ENCODE measurements at places on chromosomes 7 and 10. TPM values are rescaled to one million over a fixed set of nuclear protein-coding genes. Genes with fewer than 3 reads are reported as not detected.

GCK gene
- 0.75 TPM for total RNA-seq

PNLIP gene
- total RNA-seq, result not detected

- no peak for DNase-seq
Observed at GRCh38 chr10:20984662-20985061, 87.6 kb upstream of the NEBL start.

DNA sequence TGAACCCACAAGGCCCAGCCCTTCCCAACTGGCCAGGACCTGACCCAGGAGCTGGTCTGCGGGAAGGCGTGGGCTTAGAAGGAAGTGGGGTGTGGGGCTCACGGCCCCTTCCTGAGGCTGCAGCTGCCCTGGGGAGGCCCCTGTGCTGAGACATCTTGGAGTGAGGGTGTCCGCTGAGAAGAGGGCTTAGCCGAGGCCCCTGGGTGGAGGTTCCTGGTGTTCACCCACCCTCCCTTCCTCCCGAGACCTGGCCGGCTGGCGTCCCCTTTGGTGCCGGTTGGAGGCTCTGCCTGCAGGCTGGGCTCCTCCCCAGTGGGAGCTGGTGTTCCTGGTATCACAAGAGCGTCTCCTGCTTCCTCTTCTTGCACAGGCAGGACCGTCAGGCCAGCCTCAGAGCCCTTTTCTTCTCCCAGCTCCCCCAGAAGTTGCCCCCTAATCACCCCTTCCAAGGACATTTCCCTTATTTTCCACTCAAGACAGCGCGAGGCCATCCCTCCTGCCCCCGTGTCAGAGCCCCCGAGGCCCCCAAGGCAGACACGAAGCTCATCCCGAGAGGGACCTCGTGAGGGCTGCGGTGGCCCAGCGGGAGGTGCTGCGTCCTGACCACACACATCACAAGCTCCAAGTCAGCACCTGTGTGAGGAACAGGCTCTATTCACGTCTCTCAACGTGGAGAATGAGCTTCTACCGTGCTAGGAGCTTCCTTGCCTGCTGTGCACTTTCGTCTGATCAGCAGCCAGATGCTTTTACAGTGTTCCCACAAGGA lies 25.1 kb upstream of the FAM20C start:
- no peak for DNase-seq

CTTNBP2 gene
- total RNA-seq, result 5.3 TPM

DNA sequence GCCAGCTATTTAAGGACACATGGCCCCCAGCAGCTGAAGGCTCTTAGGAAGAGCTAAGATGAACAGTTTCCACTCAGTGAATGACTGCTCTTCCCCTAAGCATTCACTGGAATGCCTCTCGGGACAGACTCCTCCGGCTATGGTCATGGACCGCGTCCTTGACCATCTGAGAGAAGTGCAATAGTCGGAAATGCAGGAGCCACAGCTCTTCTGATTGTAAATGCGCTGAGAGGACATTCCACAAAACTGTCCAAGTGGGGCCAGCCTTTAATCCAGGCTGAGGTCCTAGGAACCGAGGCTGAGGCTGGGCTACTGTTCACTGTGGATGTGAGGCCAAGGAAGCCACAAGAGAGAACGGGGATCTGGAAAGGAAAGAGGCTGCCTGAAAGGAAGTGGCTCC lies 162.0 kb upstream of the TMEM72 start:
- no peak for DNase-seq

DNA sequence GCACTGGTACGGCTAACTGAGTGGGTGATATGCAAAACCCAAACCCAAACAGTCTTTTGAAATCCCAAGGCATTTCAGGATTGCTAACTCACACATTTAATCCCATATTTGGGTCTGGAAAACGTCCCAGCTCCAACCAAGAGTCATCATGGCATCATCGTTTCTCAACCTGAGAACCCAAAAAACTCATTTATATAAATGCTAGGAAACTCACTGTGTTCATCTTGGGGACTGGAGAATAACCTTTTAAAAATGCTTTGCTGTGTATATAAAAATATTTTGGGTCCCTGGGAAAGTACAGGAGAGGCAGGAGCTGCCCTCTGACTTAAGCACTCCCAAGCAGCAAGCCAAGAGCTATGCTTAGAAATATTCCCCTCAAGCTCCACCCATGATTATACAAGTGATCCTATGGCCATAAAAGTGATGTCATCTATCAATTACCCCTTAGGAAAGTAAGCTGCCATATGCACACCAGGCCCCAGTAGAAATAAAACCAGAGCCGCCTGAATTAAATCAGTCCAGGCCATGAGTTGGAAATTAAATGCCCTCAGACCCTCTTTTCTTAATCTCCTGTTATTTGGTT lies 352.1 kb downstream of the FRMD4A start:
- DNase-seq, result no peak

LRIT1 gene
- total RNA-seq, result not detected

GRCh38 chr10:122554131-122555036 lies 6.2 kb upstream of the DMBT1 start:
- no peak for DNase-seq

DNA sequence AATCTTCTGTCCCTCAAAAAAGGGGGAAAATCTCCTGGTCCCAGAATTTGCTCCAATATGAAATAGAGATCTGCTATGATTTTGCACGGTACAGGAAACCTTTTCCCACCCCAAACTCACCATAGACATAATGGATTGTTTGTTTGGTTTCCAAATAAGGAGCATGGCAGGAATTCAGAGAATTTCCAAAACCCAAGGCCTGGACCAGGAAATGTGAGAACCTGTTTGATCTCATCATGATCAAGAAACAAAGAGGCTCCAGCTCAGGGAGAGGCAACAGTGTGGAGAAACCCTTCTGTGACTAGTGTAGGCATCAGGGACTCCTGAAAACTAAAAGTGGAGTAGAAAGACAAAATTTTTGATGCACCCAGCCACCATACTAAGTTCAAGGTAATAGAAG lies 1548.1 kb upstream of the LRRTM3 start:
- DNase-seq, result no peak

- no peak for DNase-seq
Observed at GRCh38 chr10:43666552-43666951, 17.9 kb upstream of the ZNF32 start.

DNA sequence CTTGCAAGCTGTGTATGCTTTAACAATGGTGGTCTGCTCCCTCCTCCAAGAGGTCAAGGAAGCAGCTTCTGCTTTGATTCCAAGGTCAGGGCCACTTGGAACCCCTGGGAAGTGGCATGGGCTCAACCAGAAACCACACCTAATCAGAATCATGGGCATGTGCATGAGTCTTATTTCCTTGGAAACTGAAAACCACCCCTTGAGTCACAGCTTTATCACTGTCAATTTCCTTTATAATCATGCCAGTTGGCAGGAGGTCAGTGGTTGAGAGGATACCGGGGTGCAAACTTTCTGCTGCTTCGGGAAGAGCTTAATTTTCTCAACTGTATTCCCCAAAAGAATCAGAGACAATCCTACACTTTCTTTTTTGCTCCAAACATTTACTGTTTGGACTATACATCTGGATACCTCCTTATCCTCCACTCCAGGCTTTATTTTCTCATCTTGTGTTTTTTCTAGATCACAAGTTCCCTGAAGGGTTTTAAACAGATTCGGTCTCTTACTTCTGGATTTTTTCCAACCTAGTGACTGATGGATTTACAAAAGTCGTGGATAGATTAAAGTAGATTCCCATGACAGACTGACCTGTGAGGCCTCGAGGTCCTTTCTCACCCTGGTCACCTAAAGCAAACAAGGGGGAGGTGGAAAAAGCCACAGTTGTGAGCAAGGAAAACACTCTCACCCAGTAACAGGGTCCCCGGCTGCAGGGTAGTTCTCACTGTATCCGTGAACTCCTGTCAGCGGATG lies 36.0 kb downstream of the COL17A1 start:
- no peak for DNase-seq
